ENCODE measurements at places on chromosomes 16 and 17.
A peak's percentile ranks its signal among the peaks of the same experiment; 100 is the strongest.

DNA sequence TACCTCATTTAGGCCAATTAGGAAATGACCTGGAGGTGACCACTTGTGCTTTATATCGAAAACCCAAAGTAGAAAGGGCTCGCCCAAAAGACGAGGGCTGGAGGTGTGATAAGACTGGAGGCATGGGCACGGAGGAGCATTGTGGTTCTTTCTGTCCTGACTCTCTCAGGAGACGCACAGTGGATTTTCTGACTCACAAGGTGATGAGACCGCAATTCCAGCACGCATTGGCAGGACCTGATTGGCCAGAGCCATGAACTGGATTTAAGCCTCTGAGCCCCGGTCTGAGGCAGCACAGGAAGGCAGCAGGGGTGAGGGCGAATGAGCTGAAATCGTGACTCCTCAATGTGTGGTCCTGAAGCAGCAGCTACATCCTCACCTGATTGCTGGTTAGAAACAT, 559.1 kb upstream of the SALL1 start:
- DNase-seq = no peak

GRCh38 chr17:6100146-6100545, 30.0 kb downstream of the WSCD1 start:
- no peak for DNase-seq

- no peak for DNase-seq
Observed at GRCh38 chr16:80277182-80277581, 263.6 kb upstream of the DYNLRB2 start.

GRCh38 chr17:37820313-37820994, 75.6 kb upstream of the HNF1B start:
- DNase-seq = no peak

DNA sequence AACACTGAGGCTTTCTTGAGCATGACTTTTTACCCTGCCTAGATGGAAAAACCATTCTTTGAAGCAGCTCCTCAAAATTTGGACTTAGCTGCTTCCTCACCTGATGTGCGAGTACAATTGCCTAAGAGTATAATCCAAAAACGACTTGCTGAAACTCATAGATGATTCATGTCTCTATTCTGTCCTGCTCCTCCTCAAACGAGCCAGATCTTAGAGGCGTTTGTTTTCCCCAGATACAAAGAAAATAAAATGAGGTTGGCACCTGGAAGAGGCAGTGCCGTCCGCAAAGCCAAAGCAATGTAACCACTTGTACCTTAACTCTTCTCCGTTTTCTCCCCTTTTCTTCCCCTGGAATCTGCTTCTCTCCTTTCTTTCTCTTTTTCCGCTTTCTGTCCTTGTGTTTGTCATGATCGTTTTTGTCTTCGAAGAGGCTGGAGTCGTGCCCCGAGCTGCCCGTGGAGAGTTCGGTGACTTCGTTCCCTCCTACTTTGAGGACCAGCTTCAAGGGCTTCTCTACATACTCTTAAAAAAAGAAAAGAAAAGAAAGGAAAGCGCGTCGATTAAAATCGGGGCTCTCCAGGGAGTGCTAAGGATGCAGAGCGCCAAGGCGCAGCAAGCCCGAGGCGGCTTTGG, 895 bp downstream of the BRD7 start:
- no peak for DNase-seq

DNA sequence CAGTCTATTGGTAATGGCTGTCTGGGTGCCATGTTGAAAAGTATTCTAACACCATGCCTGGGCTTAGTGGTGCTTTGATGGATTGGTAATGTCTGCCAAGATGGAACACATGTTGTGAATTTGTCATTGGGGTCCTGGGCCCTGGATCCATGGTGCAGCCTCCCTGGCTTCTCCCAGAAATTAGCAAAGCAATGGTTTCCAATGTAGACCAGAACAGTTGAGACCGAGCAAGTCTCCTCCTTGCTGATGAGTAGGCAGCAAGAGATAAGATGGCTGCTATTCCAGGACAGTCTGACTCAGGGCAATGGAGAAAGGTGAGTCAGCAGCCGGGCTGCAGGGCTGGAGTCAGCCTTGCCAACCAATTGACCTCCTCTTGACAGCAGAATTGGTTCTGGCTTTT, 30.8 kb downstream of the GPR139 start:
- no peak for DNase-seq

GRCh38 chr17:2336852-2337543, at the start of gene SGSM2:
Gene SGSM2 (plus strand): TSS chr17:2337501. CDS start chr17:2337689, 188 bp downstream.
- DNase-seq = no peak

DNA sequence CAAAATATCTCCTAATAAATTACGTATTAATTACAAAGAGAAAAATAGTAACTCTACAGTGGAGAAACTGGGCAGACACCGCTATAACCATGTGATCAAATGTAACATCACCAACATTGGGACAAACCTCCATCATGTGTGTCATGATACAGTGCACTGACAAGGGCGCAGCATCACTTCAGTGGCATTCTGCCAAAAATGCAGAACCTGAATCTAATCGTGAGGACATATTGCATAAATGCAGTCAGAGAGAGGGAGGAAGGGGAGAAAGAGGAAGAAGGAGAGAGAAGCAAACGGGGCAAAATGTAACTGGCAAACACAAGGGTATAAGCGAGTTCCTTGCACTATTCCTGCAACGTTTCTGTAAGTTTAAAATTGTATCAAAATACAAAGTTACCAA, 74.2 kb upstream of the MARCHF10 start:
- DNase-seq = no peak

- DNase-seq = peak; percentile 10
Observed at GRCh38 chr16:19559242-19559910, 3.9 kb downstream of the VPS35L start.

GRCh38 chr16:57386381-57386951, 14.2 kb downstream of the CX3CL1 start:
- DNase-seq = no peak

GRCh38 chr16:24999856-25000461, 15.2 kb downstream of the ARHGAP17 start:
- no peak for DNase-seq

DNA sequence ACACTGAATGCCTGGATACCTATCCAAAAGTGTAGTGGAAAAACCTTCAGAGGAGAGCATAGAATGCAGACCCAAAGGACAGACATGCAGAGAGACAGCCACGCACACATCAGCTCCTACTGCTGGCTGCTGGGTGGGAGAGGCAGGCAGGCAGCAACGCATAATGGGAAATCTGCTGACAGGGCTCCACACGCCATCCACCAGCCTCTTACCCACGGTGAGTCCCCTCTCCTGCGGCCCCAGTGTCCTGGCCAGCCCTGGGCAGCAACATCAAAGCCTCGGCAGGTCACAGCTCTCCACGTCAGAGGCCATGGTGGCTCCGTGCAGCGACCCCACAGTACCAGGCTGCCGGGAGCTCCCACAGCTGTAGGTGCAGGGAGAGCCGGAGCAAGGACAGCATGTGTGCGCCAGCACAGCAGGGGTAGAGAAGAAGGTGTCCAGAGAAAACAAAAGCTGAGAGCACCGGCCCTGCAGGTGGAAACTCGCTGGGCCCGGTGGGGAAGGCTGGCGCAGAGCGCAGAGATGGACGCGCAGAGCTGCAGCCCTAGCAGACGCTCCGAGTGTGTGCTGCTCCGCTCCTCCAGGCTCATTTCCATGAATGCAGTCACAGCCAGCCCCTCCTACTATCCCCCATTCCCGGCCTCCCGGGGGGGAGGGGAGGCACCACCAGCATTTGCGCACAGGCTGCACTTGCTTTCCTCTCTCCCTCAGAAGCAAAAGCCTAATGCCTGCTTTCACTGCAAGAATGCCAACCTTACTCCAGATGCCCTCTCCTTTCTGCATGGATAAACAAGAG, 58.9 kb downstream of the CYTH1 start:
- no peak for DNase-seq

DNA sequence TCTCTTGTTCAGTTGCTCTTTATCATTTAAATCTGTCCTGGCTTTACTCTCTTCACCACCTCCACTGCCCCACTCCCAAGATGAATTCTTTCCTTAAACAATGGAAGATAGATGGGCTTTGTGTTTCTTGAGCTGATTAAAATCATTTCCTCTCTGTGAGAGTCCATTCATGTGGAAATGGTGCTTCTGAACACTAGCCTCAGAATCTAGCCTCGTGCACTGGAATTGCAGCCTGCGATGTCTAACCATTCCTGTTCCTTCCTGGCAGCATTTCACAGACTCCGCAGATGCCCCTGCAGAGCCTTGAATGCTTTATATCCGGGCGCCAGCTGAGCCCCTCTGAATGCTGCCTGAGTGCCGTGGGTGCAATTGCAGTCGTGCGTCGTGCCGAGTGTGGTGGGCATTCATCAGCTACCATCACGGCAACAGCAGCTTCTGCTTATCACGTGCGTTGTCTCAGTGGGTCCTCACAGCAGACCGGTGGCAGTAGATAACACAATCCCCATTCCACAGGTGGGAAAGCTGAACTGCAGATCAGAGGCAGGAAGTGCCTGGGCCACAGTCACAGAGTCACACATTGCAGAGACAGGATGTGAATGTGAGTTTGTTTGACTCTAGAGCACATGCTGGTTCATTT, 172.8 kb upstream of the WSCD1 start:
- no peak for DNase-seq

GRCh38 chr17:7916385-7916682, 245 bp upstream of the RNF227 start:
- DNase-seq = no peak

DNA sequence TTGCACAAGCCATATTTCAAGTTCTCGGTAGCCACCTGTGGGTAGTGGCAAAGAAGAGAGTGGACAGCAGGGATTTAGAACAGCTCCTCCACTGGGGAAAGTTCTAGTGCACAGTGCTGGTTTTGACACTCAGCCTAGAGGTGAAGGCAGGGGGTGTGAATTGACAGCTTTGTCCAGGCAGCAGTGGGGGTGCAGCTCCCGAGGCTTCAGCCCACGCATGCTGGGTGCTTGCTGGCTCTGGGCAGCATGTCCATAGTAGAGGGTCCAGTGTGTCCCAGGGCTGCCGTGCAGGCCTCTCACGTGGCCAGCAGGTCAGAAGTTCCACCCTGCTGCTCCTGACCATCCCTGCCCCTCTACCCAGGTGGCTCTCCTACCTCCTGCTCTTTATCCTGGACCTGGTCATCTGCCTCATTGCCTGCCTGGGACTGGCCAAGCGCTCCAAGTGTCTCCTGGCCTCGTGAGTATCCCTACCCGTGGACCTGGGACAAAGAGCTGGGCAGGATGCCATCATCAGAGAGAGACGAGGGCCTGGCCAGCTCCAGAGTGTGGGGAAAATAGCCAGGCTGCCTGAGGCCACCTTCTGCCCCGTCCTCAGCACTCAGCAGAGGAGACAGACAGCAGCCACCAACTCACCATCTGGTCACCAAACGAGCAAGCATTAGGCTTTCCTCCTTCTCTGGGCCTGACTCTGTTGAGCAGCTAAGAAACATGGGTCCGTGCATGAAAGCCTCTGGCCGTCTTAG, 29.8 kb downstream of the TTYH2 start:
- DNase-seq = no peak

DNA sequence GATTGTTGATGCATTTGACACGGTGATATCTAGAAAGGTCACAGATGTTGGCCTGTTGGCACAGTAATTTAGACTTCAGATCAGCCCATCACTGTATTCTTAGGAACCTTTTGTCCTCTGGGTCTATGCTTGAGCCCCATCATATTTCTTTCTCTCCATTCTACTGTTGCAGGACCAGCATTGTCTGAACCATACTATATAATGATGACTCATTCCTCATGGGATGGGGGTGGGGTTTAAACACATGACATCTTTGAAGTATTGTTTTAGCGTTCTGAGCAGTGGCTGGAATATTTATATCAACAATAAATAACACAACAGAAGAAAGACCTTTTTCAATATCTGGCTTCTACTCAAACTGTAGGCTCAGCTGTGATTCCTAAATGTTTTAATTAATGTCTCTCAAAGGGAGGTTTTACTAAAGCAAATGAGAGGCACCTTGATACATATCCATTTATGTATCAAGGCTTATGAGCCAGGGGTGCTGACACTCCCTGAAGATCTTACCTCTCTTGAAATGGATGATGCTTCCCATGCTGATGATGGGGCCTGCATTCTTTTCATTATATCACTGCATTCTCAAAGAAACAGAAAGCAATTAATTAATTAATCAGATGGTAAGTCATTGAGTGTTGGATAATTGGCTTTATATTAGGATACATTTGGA, 379.0 kb upstream of the GOT2 start:
- no peak for DNase-seq

- no peak for DNase-seq
Observed at GRCh38 chr17:17201907-17202306, 4.2 kb downstream of the PLD6 start.

DNA sequence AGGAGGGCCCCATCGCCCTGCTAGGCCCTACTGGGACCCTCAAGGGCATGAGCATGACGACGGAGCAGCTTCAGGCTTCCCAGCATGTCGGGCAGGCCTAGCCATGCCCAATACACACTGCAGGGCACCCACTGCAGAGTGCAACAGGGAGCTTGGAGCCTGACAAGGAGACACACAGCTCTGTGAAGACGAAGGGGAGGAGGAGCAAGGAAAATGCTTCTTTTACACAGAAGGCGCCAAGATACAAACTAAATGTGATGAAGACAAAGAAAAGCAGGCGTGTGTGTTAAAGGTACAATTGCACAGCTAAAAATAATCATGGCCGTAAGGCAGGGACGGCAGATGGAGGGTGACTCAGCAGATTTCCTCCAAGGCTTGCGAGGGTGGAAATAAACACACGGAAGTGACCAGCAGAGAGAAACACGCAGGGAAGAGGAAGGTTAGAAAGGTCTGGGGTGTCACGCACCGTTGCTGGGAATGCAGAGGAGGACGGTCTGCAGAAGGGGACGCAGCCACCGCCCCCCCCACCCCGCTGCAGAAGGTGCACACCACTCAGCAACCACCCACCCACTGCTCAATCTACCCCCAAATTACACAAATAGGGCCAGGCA, 108.5 kb downstream of the ZNF778 start:
- no peak for DNase-seq
